ENCODE measurements at places on chromosomes 7 and 10. TPM values are rescaled to one million over a fixed set of nuclear protein-coding genes. Genes with fewer than 3 reads are reported as not detected.

DNA sequence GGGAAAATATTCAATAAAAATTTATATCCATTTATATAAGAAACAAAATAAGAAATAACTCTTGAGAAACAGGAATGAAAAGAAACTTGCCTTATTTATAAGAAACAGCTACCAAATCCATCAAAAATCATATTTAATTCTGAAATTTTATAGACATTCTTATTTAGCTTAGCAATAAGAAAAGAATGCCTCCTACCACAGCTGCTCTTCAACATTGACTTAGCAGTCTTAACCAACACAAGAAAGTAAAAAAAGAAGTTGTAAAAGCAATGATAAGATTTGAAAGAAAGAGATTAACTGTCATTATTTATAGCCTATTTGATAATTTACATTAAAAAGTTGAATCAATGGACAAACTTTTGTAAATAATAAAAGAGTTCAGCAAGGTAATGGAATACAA is 212.8 kb downstream of the ZNF365 start:
- H3K27me3 ChIP-seq = no peaks in the 10 kb centered on the region
- DNase-seq = no peak

GRCh38 chr7:24942226-24942625 is 37.8 kb downstream of the OSBPL3 start:
- H3K4me1 ChIP-seq = peaks cover 90% of the 10 kb centered on the region
- no peak for DNase-seq
- peaks cover 29% of the 10 kb centered on the region for H3K36me3 ChIP-seq
- no peak overlapping the region for H3K4me3 ChIP-seq
- peak overlapping the region; percentile 46 for H3K27ac ChIP-seq
- H3K27me3 ChIP-seq = no peaks in the 10 kb centered on the region

DNA sequence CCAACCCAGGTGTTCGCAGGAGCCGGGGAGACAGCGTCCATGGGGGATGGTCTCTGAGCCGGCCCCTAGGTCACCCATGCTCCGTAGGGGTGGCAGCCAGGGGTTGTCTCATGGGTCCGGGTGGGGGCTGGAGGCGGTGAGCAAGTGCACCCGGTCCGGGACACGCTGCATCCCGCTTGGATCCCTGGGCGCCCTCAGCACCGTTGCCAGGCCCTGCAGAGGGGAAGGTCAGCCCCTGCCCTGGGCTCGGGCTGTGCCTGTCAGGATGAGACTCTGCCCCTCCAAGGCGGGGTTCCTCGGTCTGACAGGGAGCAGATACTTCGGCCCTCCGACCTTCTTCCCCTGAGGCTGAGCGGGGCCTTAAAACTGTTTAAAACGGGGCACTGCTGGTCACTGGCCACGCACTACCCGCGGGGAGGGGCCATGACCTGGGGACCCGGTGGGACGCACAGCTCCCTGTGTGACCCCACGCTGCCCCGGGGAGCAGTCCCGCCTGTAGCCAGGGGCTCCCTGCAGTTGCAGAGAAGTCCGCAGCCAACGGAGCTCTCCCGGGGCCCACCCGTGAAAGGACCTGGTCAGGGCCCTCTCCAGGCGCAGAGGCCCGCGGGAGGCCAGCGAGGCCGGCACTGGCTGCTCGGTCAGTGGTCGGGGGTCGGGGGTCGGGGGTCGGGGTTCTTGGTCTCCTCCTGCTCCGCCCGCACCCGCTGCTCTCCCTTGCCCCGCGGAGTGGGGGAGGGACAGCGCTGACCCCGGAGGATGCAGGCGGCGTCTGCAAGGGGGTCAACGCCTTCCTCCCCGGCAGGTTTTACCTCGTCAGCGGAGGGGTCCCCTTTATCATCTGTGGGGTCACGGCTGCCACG is 33.4 kb upstream of the KNDC1 start:
- no peak for DNase-seq
- no peaks in the 10 kb centered on the region for H3K36me3 ChIP-seq
- H3K4me3 ChIP-seq = no peak overlapping the region
- no peak overlapping the region for H3K27ac ChIP-seq
- H3K27me3 ChIP-seq = no peaks in the 10 kb centered on the region

- no peaks in the 10 kb centered on the region for H3K27me3 ChIP-seq
- no peaks in the 10 kb centered on the region for H3K36me3 ChIP-seq
- no peak overlapping the region for H3K27ac ChIP-seq
- DNase-seq = no peak
- no peaks in the 10 kb centered on the region for H3K4me1 ChIP-seq
Measured at GRCh38 chr7:99782012-99782953, 1.7 kb downstream of the CYP3A4 start.

- H3K4me3 ChIP-seq = no peak overlapping the region
- no peaks in the 10 kb centered on the region for H3K27me3 ChIP-seq
- H3K4me1 ChIP-seq = no peaks in the 10 kb centered on the region
- no peak for DNase-seq
- H3K36me3 ChIP-seq = peaks cover 61% of the 10 kb centered on the region
Measured at GRCh38 chr10:128103229-128103714, 23.0 kb downstream of the MKI67 start.

GRCh38 chr10:15460661-15461060 is 89.6 kb upstream of the FAM171A1 start:
- no peaks in the 10 kb centered on the region for H3K4me1 ChIP-seq
- H3K4me3 ChIP-seq = no peak overlapping the region
- DNase-seq = no peak
- no peak overlapping the region for H3K27ac ChIP-seq
- H3K36me3 ChIP-seq = no peaks in the 10 kb centered on the region

GRCh38 chr7:113158756-113159155 is 40.4 kb upstream of the SMIM30 start:
- no peaks in the 10 kb centered on the region for H3K27me3 ChIP-seq
- DNase-seq = no peak
- H3K27ac ChIP-seq = no peak overlapping the region
- no peak overlapping the region for H3K4me3 ChIP-seq

DNA sequence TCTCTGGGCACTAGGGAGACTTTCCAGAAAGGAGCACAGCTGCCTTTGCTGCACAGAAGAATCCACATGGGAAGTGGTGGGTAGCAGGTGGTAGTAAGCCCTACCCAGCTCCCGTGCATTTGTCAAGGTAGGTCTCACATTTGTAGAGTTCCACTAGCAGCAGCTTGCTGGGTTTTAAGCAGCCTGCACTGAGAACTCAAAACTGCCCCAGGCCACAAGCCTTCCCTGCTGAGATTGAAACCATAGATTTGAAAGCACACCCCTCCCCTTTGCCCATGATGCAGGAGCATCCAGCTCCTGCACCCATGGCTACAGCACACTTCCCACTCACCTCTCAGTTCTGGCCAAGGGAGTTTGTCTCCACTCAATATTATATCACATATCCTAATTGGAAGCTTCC is 604.5 kb upstream of the STEAP1 start:
- no peaks in the 10 kb centered on the region for H3K27me3 ChIP-seq
- no peak overlapping the region for H3K4me3 ChIP-seq
- no peaks in the 10 kb centered on the region for H3K36me3 ChIP-seq
- H3K27ac ChIP-seq = no peak overlapping the region

- no peak overlapping the region for H3K27ac ChIP-seq
- H3K36me3 ChIP-seq = no peaks in the 10 kb centered on the region
- no peak for DNase-seq
- no peak overlapping the region for H3K4me3 ChIP-seq
Measured at GRCh38 chr10:83253011-83253671, 886.2 kb upstream of the GHITM start.

- no peaks in the 10 kb centered on the region for H3K36me3 ChIP-seq
- no peak overlapping the region for H3K27ac ChIP-seq
- H3K27me3 ChIP-seq = no peaks in the 10 kb centered on the region
- no peak overlapping the region for H3K4me3 ChIP-seq
- no peak for DNase-seq
Measured at GRCh38 chr7:142120524-142120923, 9.0 kb downstream of the MGAM2 start.

Gene OPN1SW
- total RNA-seq = not detected

DNA sequence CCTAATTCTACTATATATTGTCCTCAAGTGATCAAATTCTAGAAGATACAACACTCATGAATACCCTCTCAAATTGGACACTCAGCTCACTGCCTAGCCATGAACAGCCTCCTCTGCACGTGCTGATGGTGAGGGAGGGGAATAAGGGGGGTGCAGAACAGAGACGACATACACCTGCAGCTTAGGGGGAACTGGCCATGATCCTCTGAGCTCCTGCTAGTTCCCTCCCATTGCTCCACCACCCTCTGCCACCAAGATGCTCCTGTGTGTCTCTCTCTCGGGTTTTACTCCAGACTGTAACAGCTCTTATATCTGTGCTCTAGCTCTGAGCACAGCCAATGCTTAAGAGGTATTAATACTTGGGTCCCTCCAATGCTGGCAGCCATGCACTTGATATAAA is 70.7 kb downstream of the VOPP1 start:
- no peak overlapping the region for H3K4me3 ChIP-seq
- H3K27ac ChIP-seq = no peak overlapping the region
- no peak for DNase-seq
- no peaks in the 10 kb centered on the region for H3K27me3 ChIP-seq
- no peaks in the 10 kb centered on the region for H3K36me3 ChIP-seq

DNA sequence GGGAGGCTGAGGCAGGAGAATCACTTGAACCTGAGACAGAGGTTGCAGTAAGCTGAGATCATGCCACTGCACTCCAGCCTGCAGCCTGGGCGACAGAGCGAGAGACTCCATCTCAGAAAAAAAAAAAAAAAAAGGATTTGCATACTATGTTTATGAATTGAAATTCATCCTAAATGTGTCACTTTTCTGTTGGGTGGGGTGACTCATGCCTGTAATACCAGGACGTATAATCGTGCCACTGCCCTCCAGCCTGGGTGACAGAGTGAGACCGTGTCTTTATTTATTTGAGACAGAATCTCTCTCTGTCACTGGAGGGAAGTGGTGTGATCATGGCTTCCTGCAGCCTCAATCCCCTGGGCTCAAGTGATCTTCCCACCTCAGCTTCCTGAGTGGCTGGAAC is 5.8 kb downstream of the ZNF212 start:
- DNase-seq = peak; percentile 75
- H3K27ac ChIP-seq = peak overlapping the region; percentile 61
- H3K36me3 ChIP-seq = peaks cover 9% of the 10 kb centered on the region
- H3K4me3 ChIP-seq = no peak overlapping the region

Gene CAV1
- total RNA-seq = not detected

GRCh38 chr10:100749309-100750217 is 4.2 kb downstream of the PAX2 start:
- H3K4me3 ChIP-seq = no peak overlapping the region
- no peak overlapping the region for H3K27ac ChIP-seq
- no peaks in the 10 kb centered on the region for H3K36me3 ChIP-seq
- no peaks in the 10 kb centered on the region for H3K4me1 ChIP-seq
- H3K27me3 ChIP-seq = no peaks in the 10 kb centered on the region

Gene OPALIN
- not detected for total RNA-seq

Gene SUFU
- total RNA-seq = 5.9 TPM

Gene SLC39A12
- total RNA-seq = not detected

- H3K27ac ChIP-seq = no peak overlapping the region
- H3K36me3 ChIP-seq = no peaks in the 10 kb centered on the region
- peaks cover 27% of the 10 kb centered on the region for H3K4me1 ChIP-seq
- H3K27me3 ChIP-seq = no peaks in the 10 kb centered on the region
- peak; percentile 91 for DNase-seq
Measured at GRCh38 chr7:23277359-23277989, 21.7 kb upstream of the MALSU1 start.

- H3K4me3 ChIP-seq = no peak overlapping the region
- H3K4me1 ChIP-seq = peaks cover 4% of the 10 kb centered on the region
- H3K36me3 ChIP-seq = no peaks in the 10 kb centered on the region
- H3K27ac ChIP-seq = no peak overlapping the region
Measured at GRCh38 chr7:77649716-77650349, 46.4 kb upstream of the RSBN1L start.

- H3K4me1 ChIP-seq = peaks cover 9% of the 10 kb centered on the region
- H3K4me3 ChIP-seq = no peak overlapping the region
Measured at GRCh38 chr10:61973906-61974305, 72.4 kb downstream of the ARID5B start.

Gene HOXA6
- 3.4 TPM for total RNA-seq

DNA sequence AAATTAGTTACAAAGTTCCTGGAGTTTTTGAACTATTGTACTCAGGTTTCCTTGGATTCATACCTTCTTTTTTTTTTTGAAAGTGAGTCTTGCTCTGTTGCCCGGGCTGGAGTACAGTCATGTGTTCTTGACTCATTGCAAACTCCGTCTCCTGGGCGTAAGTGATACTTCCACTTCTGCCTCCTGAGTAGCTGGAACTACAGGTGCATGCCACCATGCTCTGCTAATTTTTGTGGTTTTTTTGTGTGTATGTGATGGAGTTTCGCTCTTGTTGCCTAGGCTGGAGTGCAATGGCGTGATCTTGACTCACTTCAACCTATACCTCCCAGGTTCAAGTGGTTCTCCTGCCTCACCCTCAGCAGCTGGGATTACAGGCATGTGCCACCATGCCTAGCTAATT is 22.3 kb downstream of the MCM10 start:
- H3K27me3 ChIP-seq = no peaks in the 10 kb centered on the region
- no peaks in the 10 kb centered on the region for H3K4me1 ChIP-seq
- no peak for DNase-seq

Gene TRIM50
- not detected for total RNA-seq

- H3K4me3 ChIP-seq = no peak overlapping the region
- H3K27ac ChIP-seq = no peak overlapping the region
- H3K27me3 ChIP-seq = no peaks in the 10 kb centered on the region
- H3K36me3 ChIP-seq = no peaks in the 10 kb centered on the region
- H3K4me1 ChIP-seq = no peaks in the 10 kb centered on the region
Measured at GRCh38 chr7:79471283-79471682, 17.8 kb upstream of the MAGI2 start.

DNA sequence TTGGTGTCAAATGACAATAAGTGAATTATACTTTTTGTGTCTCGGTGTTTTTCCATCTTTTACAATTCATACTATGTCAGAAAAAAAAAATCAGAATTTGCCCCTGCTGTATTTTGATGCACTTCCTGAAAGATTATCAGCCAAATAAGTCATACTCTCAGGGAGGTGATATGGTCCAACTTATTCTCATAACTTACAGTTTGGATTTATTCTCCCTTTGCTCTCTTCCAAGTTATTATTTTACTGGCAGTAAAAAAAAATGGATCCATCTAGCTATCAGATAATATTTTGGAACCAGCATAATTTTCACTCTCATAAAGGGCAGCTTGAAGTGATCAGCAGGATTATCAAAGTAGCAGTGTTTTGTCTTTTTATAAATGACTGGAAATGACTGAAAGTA is 337.1 kb downstream of the BMPER start:
- no peak overlapping the region for H3K4me3 ChIP-seq
- H3K36me3 ChIP-seq = no peaks in the 10 kb centered on the region
- DNase-seq = no peak
- H3K27ac ChIP-seq = no peak overlapping the region
- no peaks in the 10 kb centered on the region for H3K4me1 ChIP-seq

Gene CCZ1
- 61.2 TPM for total RNA-seq

Gene TAS2R41
- total RNA-seq = not detected

GRCh38 chr10:36188461-36188860 is 546.4 kb upstream of the FZD8 start:
- DNase-seq = no peak
- no peak overlapping the region for H3K4me3 ChIP-seq
- no peaks in the 10 kb centered on the region for H3K27me3 ChIP-seq
- H3K27ac ChIP-seq = no peak overlapping the region
- no peaks in the 10 kb centered on the region for H3K36me3 ChIP-seq

- no peaks in the 10 kb centered on the region for H3K4me1 ChIP-seq
- H3K4me3 ChIP-seq = no peak overlapping the region
- H3K27ac ChIP-seq = no peak overlapping the region
- no peak for DNase-seq
Measured at GRCh38 chr7:143497008-143497795, 19.5 kb downstream of the TAS2R41 start.

Data from Karpas-422 (cell line).